ENCODE measurements at places on chromosomes 4 and X. TPM values are rescaled to one million over a fixed set of nuclear protein-coding genes. Genes with fewer than 3 reads are reported as not detected.

Gene INTS6L
- 38.6 TPM for total RNA-seq

Gene UGT2B10
- not detected for total RNA-seq

Gene RADX
- total RNA-seq = 13.4 TPM

Gene SLC26A1
- total RNA-seq = 0.39 TPM

Gene PABPC4L
- not detected for total RNA-seq

Gene PIR
- total RNA-seq = 0.36 TPM

Gene WWC2
- 7.4 TPM for total RNA-seq

Gene PRR32
- not detected for total RNA-seq

Gene ASB9
- total RNA-seq = 0.33 TPM

Gene GPR50
- not detected for total RNA-seq

Gene VGLL1
- not detected for total RNA-seq

Gene G3BP2
- 172 TPM for total RNA-seq

Gene CNKSR2
- total RNA-seq = 20.6 TPM

Gene SMIM20
- 20.0 TPM for total RNA-seq

Gene RTL9
- not detected for total RNA-seq

Gene PLP2
- 6.7 TPM for total RNA-seq

Gene RHOXF2
- not detected for total RNA-seq

Gene ZNF630
- total RNA-seq = 5.2 TPM

Gene STS
- total RNA-seq = 0.52 TPM

Gene TLR1
- total RNA-seq = 13.3 TPM

Gene ATP10D
- total RNA-seq = 14.9 TPM

Gene REPS2
- 0.41 TPM for total RNA-seq

Gene CLIC2
- 0.73 TPM for total RNA-seq

Gene ELMOD2
- total RNA-seq = 28.1 TPM

Gene HSFX2
- 2.1 TPM for total RNA-seq

Gene ABLIM2
- 4.4 TPM for total RNA-seq

Gene MAGEE2
- not detected for total RNA-seq

Gene RPGR
- total RNA-seq = 15.2 TPM

Gene NPY5R
- total RNA-seq = not detected

All from naive thymus-derived CD8-positive, alpha-beta T cell (primary cell).